ENCODE measurements at places on chromosomes 6 and 20. TPM values are rescaled to one million over a fixed set of nuclear protein-coding genes. Genes with fewer than 3 reads are reported as not detected.

The ADTRP gene
- 2.9 TPM for total RNA-seq

DNA sequence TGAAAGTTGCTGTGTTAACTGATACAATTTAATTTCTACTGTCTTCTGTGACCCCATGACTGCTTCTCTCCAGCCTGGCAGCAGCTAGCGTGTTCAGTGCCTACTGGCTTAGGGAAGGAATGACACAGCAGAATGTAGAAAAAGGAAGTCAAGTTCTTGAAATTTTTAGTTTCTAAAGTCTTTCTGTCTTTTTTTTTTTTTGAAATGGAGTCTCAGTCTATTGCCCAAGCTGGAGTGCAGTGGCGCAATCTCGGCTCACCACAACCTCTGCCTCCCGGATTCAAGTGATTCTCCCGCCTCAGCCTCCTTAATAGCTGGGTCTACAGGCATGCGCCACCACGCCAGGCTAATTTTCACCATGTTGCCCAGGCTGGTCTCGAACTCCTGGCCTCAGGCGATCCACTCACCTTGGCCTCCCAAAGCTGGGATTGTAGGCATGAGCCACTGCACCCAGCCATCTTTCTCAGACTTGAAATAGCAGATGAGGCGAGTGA, 39.3 kb downstream of the PCNA start:
- no peak for DNase-seq

- DNase-seq = no peak
Measured at GRCh38 chr6:25489399-25489798, 162.6 kb upstream of the SCGN start.

DNA sequence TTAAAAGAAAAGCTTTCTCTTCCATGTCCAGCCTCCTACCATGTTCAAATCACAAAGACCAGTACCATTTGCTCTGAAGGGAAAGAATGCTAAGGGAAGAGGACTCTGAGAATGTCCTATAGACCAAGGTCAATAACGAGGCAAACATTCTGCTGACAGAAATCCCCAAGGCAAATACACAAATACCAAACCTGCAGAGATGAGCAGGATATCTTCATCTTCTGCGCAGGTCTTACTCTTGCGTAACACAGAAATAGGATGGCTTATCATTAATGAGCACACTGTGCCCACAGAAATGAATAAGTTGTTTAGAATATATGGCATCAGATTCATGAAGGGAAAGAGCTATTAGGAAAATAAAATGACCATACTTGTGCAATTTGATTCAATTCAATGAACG, 137.3 kb downstream of the BTBD9 start:
- no peak for DNase-seq

DNA sequence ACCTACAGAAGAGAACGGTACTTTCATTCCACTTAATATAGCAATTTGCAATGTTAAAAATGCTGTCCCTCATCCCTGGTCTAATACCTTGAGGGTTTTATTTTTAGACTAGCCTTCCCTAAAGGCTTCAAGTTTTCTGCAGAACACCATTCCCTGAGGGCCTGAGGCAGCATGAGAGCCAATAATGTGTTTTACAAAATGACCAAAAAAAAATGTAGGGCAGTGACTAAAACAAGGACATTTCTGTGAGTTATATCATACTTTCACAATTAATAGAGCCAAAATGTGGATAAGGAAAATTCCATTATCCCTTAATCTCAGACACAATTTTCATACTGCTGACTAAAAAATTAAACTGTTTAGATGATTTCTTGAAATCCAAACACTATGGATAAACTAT, 22.7 kb downstream of the GPR63 start:
- DNase-seq = no peak

DNA sequence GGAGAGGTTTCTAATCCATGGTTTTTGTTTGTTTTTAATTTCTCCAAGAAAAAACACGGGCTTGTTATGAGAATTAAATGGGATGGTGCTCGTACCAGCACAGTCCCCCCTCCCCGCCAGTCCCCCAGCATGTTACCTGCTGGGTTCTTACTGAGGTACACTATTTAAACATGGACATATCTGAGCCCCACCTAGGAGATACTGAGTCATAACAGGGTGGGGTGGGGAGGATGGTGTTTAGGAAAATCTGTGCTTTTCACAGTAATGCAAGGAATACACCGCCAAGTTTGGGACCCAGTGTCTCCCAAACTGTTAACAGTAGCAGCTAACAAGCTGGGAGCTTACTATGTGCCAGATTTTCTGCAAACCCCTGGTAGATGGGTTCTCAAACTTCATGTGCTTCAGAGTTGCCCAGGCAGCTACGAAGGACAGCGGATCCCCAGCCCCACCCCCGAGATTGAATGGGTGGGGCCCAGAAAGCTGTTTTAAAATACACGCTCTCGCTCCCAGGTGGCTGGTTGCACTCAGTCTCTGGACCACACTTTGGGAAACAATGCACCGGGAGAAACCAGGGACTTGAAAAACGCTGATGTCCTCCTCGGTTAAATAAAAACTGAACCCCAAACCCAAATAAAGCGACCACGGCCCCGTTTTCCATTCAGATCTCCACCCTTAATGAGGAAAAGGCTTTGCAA, 995 bp downstream of the ZFP64 start:
- no peak for DNase-seq

- DNase-seq = no peak
Measured at GRCh38 chr6:39178235-39178634, 51.0 kb downstream of the KCNK5 start.

All from breast epithelium (tissue), 4 donors.